ENCODE measurements at places on chromosomes 3 and 15. TPM values are rescaled to one million over a fixed set of nuclear protein-coding genes. Genes with fewer than 3 reads are reported as not detected.

C2CD4B gene
- total RNA-seq = not detected

DNA sequence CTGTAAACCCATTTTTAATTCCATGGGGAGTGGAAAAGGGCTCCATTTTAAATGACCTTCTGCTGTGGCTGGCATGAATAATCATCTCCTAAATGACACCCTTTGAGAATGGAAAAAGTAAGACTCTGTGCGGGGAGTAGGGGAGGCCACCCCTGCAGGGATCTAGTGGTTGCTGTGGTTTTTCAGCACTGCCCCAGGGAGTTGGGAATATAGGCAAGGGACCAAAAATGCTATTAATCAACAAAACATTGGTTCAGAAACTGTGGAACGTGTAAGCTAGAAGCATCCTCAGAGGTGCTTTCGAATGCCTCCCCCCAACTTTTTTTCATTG lies 30.1 kb upstream of the ADAMTS7 start:
- DNase-seq = no peak
- H3K4me1 ChIP-seq = no peaks in the 10 kb centered on the region
- no peak overlapping the region for H3K27ac ChIP-seq
- H3K36me3 ChIP-seq = no peaks in the 10 kb centered on the region
- H3K27me3 ChIP-seq = no peaks in the 10 kb centered on the region
- H3K4me3 ChIP-seq = no peak overlapping the region

- no peak for DNase-seq
- H3K27ac ChIP-seq = no peak overlapping the region
- H3K4me1 ChIP-seq = no peaks in the 10 kb centered on the region
- no peaks in the 10 kb centered on the region for H3K36me3 ChIP-seq
- H3K4me3 ChIP-seq = no peak overlapping the region
- H3K27me3 ChIP-seq = no peaks in the 10 kb centered on the region
Observed at GRCh38 chr3:43445820-43446219, 159.5 kb downstream of the SNRK start.

DNA sequence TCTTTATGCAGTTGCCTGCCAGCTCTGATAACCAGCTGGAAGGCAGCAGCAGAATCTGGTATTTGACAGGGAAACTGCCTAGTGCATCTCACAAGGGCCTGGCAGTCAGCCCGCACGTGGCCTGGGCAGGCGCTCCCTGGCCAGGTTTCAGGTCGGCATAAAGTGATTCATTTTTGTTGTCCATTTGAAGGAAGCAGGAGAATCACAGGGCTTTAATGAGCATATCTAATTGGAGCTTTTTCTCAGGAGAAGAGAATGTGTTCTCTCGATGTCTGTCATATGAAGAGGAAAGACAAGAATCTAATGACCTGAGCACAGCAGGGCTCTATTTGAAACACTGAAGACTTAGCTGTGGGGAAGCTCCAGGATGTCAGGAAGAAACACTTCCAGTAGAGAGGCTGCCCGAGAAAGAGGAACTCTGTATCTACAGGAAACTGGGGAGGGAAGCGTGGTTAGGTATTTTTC lies 98.8 kb upstream of the MB21D2 start:
- H3K36me3 ChIP-seq = no peaks in the 10 kb centered on the region
- no peaks in the 10 kb centered on the region for H3K4me1 ChIP-seq
- DNase-seq = no peak
- no peak overlapping the region for H3K4me3 ChIP-seq

DNA sequence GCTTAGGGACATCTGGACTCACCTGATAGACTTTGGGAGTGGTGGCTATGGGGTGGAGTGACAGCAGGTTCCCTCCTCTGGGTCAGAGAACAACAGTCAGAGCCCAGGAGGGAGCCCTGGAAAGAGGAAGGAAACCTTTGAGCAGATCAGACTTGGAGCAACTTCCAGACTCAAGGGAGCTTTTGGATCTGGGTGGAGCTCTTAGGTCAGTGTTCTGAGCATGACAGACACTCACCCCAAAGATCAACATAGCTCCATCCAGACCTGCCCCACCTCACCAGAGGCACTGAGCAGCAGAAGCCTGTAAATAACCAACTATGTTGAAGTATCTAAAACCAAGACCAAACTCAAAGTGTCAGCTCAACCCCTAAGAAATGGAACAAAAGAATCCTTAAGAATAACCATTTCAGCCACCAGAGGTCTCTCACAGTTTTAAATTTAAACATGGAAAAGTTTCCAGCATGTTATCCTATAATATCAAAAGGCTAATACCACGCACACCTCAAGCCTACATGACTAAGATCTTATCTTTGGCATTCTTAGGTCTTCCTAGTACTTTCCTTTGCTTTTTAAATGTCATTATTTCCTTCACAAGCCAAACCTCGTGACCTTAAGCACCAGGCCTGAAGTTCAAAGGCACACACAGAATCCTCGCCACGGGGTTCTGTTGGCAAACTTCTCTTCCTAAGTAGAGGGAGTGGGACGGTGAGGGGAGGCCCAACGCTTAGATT lies 56.4 kb downstream of the UMPS start:
- H3K4me1 ChIP-seq = no peaks in the 10 kb centered on the region
- H3K36me3 ChIP-seq = no peaks in the 10 kb centered on the region
- no peak overlapping the region for H3K4me3 ChIP-seq
- peaks cover 6% of the 10 kb centered on the region for H3K27me3 ChIP-seq
- no peak for DNase-seq

DNA sequence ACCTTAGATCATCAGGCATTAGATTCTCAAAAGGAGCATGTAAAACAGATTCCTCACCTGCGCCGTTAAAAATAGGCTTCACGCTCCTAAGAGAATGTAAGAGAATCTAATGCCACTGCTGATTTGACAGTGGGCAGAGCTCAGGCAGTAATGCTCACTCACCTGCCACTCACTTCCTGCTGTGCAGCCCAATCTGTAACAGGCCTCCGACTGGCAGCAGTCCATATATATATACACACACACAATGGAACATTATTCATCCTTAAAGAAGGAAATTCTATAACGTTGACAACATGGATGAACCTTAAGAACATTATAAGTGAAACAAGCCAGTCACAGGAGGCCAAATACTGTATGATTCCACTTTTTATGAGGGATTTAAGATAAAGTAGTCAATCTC lies 24.5 kb downstream of the ZNF148 start:
- no peak for DNase-seq
- no peaks in the 10 kb centered on the region for H3K27me3 ChIP-seq
- H3K36me3 ChIP-seq = no peaks in the 10 kb centered on the region
- H3K4me3 ChIP-seq = no peak overlapping the region
- no peak overlapping the region for H3K27ac ChIP-seq

- H3K4me1 ChIP-seq = peaks cover 13% of the 10 kb centered on the region
- H3K36me3 ChIP-seq = no peaks in the 10 kb centered on the region
- H3K4me3 ChIP-seq = no peak overlapping the region
- no peak overlapping the region for H3K27ac ChIP-seq
- H3K27me3 ChIP-seq = no peaks in the 10 kb centered on the region
- DNase-seq = no peak
Observed at GRCh38 chr15:74537736-74538135, 3.3 kb upstream of the ARID3B start.

- no peak for DNase-seq
- H3K27ac ChIP-seq = no peak overlapping the region
- H3K36me3 ChIP-seq = no peaks in the 10 kb centered on the region
- H3K27me3 ChIP-seq = no peaks in the 10 kb centered on the region
- no peak overlapping the region for H3K4me3 ChIP-seq
Observed at GRCh38 chr15:38829086-38829485, 264.5 kb upstream of the RASGRP1 start.

- DNase-seq = no peak
- H3K36me3 ChIP-seq = no peaks in the 10 kb centered on the region
- no peak overlapping the region for H3K4me3 ChIP-seq
- H3K4me1 ChIP-seq = no peaks in the 10 kb centered on the region
Observed at GRCh38 chr15:52715411-52715810, 36.2 kb upstream of the ATOSA start.

DNA sequence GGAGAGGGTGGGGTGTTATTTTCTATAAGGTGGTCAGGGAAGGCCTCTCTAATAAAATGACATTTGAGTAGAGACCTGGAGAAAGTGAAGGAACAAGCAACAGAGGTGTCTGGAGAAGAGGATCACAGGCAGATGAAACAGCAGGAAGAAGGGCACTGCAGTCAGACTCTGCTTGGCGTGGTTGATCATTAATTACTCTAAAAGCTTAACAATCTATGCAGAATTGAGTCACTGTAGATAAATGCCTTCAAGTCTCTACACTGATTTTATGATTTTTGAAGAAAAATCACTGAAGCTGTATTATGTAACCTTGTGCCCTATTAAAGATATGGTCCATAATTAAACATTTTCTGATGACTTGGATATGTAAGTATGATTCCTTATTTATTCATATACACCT lies 114.2 kb downstream of the TNIK start:
- H3K4me1 ChIP-seq = no peaks in the 10 kb centered on the region
- H3K36me3 ChIP-seq = no peaks in the 10 kb centered on the region
- H3K27me3 ChIP-seq = no peaks in the 10 kb centered on the region
- no peak overlapping the region for H3K27ac ChIP-seq

GRCh38 chr3:123113889-123114450 lies 47.1 kb downstream of the PDIA5 start:
- no peak overlapping the region for H3K27ac ChIP-seq
- H3K4me3 ChIP-seq = no peak overlapping the region
- no peaks in the 10 kb centered on the region for H3K36me3 ChIP-seq

Measured in T-cell (primary cell).